ENCODE measurements at places on chromosomes 7 and 10.

GRCh38 chr7:139701908-139702307, 75.9 kb downstream of the HIPK2 start:
- DNase-seq: no peak

DNA sequence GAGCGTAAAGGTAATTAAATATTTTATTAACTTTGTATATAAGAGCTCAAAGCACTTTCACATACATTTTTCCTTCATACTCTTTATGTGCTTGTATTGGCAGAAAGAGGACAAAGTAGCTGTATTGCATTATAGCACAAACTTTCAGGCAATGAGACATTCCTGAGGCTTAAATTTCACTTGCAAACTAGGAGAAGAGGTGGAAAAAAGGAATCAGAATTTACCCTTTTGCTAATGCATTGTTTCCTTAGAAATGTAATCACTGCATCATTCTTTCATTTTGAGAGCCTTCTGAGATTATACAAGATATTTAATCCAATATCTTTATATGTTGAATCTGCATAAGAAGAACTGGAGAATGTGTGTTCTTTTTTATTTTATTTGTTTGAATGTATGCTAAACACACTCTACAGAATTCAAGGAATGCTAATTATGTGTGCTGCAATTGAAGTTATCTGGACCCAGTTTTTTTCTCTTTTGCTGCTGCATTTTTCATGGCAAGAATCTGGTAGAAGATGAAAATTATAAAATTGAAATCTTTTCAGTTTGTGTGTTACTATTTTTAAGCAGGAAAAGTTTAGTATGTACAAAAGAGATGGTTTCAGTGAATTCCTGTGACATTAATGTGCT, 185.1 kb downstream of the NXPH1 start:
- no peak for DNase-seq

DNA sequence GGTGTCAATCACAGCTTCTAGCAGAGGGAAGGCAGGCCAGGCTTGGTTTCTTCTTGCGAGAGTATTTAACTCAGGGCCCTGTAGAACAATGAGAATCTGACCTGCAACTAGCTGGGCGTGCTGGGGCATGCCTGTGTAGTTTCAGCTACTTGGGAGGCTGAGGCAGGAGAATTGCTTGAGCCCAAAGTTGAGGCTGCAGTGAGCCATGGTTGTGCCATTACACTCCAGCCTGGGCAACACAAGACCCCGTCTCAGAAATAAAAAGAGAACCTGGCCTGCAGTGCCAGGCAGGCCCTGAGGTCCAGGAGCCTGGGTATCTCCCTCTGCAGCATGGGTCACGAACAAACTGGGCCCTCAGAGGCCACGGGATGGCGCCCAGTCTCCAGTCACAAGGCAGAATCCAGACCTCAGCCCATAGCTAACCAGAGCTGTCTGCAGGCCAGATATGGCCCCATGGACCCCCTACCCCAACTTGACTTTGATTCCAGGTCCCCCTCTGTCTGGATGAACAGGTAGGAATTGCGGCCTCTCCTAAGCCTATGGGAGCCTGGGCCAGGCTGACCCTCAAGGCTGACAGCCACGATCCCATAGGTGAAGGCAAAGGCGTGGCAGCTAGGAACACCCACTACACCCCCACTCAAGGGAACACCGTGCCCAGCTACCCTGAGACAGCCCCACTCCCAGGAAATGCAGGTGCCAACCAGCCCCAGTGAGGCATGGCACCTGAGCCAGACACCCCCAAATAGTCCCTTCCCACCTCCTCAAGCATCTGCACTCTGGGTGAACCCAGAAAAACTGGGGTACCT, 102.7 kb upstream of the TNRC18 start:
- DNase-seq: peak; percentile 33

- DNase-seq: no peak
Measured at GRCh38 chr7:77665161-77665560, 31.1 kb upstream of the RSBN1L start.

DNA sequence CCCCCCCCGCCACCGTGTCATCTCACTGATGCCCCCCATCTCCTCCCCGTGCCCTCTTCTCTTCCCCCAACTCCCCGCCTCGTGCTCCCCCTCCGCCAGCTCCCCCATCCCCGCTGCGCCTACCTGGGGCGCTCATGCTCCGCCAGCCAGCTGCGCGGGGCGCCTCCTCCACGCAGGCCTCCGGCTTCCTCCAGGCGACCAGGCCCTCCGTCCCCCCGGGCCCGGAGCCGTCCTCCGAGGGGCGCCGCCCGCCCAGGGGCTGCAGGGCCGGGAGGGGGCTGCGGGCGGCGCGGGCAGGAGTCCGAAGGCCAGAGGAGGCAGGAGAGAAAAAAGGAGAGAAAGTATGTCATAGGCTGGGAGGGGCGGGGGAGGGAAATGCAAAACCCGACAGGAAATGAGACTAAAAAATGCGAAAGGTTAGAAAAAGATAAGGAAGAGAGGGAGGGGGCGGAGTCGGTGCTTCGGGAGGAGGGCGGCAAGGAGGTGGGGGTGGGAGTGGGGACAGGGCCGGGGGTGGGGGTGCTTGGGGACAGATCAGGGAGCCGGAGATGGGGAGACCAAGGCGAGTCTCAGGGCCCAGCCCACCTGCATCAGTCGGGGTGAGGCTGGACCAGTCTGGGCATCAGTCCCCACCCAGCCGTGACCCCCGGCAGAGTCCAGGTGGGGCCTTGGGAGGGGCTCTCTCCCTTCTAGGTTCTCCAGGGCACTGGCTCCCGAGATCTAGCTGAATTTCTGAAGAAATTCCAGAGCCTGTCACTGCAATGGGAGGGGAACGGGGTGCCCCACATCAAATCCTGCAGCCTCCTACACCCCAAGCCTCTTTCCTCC, at the start of gene CARD11:
Gene CARD11, minus strand, starts transcription at position 324 of the 828 bp plus-strand sequence. CDS start 85,361 bp downstream, outside the sequence.
- DNase-seq: peak; percentile 41

DNA sequence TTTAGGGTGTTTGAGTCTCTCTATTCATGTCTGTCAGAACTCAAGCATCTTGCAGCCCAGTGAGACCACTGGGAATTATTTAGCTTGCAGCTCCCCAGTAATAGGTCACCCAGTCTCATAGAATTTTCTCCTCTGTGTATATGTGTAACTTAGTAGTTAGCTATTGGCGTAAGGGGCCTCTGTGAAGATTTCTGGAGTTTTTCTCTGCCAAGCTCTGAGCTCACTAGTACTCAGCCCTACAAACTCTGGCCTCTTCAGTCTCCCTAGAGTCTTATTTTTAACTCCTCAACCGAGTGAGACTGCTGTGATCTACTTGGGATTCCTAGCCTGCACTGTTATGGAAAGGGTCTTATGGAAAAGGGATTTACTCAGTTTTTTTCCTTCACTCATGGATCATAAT, 90.2 kb downstream of the PPP1R9A start:
- no peak for DNase-seq

- DNase-seq: no peak
Measured at GRCh38 chr7:29042824-29043231, 84.7 kb upstream of the TRIL start.

DNA sequence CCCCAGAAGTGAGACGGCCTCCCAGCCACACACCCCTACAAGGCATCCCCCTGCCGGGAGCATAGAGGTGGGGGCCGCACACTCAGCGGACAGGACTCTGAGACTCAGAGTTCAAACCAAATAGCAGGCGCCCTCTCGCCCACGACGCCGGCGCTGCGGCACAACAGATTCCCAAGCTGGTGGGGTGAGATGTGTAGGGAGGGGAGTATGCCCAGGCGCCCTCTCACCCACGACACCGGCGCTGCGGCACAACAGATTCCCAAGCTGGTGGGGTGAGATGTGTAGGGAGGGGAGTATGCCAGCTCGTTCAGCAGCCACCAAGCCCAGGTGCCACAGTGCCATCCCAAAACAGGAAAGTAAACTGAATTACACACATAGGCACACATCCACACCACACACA, 64.7 kb downstream of the TCERG1L start:
- DNase-seq: no peak

DNA sequence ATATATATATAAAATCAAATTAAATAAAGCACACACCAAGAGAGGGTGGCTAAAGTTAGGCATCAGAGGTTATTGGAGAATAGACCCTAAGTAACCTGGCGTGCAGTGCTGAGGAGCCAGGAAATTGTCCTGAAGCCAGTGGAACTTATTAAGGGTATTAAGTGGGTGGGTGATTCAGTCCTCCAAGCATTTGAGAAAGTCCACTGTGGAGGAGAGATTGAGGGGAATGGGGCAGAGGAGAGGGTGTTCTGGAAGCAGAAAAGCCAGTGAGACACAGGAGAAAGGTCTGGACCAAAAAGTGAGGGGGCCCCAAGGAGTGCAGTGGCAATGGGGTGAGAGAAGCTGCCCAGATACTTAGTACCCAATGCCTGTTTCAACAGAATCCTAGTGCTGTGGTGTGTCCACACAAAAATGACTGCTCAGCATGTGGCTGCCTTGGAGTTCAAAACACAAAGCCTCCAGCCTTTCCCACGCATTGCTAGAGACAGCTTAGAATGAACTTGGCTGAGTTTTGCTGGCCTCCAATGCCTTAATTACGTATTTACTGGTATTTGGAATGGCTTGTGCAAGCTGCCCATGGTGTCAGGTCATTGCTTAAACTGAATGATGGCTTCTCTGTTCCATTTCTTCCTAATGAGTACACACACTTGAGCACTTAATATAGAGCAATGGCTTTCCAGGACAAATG, 44.9 kb upstream of the CHST15 start:
- no peak for DNase-seq

GRCh38 chr10:70508912-70509756, 30.6 kb downstream of the PALD1 start:
- DNase-seq: no peak

All from CD4-positive, alpha-beta T cell treated with Interleukin-1 beta for 1 hour (primary cell).